ENCODE measurements at places on chromosomes 3 and 15. TPM values are rescaled to one million over a fixed set of nuclear protein-coding genes. Genes with fewer than 3 reads are reported as not detected.

CHD2 gene
- 149 TPM for total RNA-seq

DZIP1L gene
- total RNA-seq, result not detected

GOLGA6L7 gene
- not detected for total RNA-seq

TMC3 gene
- total RNA-seq, result not detected

GRCh38 chr3:193452338-193452737 is 73.8 kb upstream of the ATP13A5 start:
- DNase-seq, result no peak

DNA sequence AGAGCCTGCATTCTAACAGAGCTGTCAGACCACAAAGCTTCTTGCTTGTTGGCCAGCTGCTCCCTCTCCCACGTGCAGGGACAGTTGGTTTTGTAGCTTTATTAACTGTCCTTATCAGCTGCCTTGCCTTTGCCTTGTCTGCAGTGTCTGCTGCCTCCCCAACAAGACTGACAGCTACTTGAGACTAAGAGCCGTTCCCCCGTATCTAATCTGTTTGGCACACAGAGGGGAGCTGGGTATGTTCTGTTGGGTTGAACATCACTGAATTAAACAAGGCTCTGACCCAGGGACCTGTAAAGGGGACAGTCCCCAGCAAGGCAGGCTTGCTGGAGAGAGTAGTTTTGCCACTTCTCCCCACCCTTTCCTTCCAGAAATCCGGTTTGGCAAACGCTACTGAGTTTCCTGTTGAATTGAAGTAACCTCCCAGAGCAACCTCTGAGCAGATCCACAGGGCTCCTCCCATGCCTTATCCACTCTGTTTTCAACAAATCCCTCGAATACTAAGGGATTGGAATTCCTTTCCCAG is 116.1 kb downstream of the ANP32A start:
- no peak for DNase-seq

DNA sequence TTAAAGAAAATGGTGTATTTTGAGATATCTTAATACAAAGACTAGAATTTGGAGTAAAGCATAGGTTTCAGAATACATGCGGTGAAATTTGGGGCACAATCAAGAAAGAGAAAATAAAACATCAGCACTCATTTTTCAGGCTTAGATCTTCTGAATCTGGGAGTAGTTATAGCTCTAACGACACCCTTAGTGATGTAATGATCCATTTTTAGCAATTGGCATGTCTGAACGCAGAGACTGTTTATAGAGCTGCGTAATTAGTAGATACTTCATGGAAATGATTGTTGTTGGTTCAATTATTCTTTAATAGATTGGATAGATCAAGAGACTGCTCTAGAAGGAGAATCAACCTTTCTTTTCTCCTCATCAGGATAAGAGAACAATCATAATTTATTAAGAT is 47.5 kb upstream of the SNRK start:
- no peak for DNase-seq

GRCh38 chr3:195096484-195097330 is 174.3 kb downstream of the XXYLT1 start:
- no peak for DNase-seq

DNA sequence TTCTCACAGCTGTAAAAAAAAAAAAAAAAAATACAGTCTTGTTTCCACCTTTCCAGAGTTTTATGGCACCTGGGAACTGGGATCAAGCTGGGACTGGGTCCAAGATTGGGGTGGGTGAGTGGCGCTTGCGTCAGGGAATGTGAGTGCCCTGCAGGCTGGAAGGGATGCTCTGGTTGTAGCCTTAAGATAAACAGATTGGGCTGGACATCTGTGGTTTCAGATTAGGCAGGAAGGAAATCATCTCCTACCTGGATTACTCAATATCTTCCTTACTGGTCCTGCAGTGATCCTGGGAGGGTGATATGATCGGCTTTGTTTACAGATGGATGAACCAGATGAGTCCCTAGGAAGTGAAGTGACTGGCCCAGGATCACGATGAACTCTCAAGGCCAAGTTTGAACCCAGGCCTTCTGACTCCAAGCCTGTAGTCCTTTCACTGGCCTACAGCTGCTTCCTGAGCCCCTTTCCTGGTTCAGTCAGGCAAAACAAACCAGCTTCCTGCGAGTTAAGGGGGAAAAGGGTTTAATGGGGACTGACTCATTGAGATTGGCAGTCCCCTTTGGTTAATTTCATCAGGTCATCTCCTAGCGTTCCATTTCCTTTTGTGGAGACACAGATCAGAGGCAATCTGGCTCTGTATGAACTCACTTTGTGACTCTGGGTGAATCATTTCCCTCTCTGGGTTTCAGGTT is 179.8 kb downstream of the THSD4 start:
- DNase-seq, result peak; percentile 5
